Activated CD4-positive, alpha-beta memory T cell treated with anti-CD3 and anti-CD28 coated beads, Interleukin-2, amount 10 ng/mL, durations not matched to agents 7 days and 5 days (primary cell): ENCODE measurements at places on chromosomes 13 and 19. TPM values are rescaled to one million over a fixed set of nuclear protein-coding genes. Genes with fewer than 3 reads are reported as not detected.

VSIG10L gene
- 2.5 TPM for total RNA-seq

DNA sequence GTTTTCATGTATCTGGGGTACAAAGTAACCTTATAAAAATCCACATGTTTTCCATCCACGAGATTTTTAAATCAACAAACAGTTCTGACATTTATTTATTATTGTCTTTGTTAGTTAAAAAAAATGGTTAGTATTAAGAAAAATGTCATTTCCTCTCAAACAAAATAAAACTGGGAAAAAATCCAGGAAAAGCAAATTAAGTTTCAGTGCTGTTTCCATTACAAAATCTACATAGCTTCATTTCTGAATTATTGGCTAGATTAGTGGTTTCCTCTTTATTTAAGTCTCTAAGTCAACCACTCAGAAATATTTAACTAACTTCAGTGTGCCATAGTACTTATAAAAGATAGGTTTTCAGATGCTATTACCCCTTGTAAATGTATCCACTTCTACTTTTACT lies 49.1 kb downstream of the MZT1 start:
- no peaks in the 10 kb centered on the region for H3K4me1 ChIP-seq
- DNase-seq, result no peak
- no peak overlapping the region for H3K27ac ChIP-seq
- no peaks in the 10 kb centered on the region for H3K36me3 ChIP-seq

OVOL3 gene
- not detected for total RNA-seq

GRCh38 chr19:32555786-32556185 lies 25.2 kb upstream of the PDCD5 start:
- peaks cover 12% of the 10 kb centered on the region for H3K27me3 ChIP-seq
- H3K27ac ChIP-seq, result no peak overlapping the region
- H3K4me1 ChIP-seq, result no peaks in the 10 kb centered on the region
- H3K4me3 ChIP-seq, result no peak overlapping the region
- no peak for DNase-seq

IQCN gene
- total RNA-seq, result 1.7 TPM

GRCh38 chr19:33638167-33639034 lies 16.6 kb downstream of the CHST8 start:
- no peak overlapping the region for H3K27ac ChIP-seq
- DNase-seq, result no peak
- no peak overlapping the region for H3K4me3 ChIP-seq
- H3K27me3 ChIP-seq, result no peaks in the 10 kb centered on the region
- H3K36me3 ChIP-seq, result no peaks in the 10 kb centered on the region

GRCh38 chr19:728011-728410 lies 19.3 kb downstream of the PALM start:
- H3K4me1 ChIP-seq, result peaks cover 7% of the 10 kb centered on the region
- H3K4me3 ChIP-seq, result no peak overlapping the region
- DNase-seq, result no peak
- no peak overlapping the region for H3K27ac ChIP-seq
- no peaks in the 10 kb centered on the region for H3K27me3 ChIP-seq

DNA sequence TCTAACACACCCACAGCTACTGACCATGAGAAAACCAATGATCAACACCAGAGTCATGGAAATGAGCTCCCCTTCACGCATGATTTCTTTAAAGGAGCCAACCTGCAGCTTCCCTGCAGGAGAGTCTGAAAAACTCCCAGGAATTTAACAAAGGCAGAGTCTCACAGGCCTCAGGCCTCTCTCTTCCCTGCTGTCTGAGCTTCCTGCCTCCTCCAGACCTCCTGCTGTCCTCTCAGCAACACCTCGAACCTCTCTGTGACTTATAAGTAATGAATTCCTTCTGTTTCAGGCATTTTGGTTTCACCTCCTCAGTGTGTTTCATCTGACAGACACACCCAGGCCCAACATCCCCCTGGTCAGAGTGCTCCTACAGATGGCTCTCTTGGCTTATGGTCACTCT lies 1044.4 kb downstream of the UQCRFS1 start:
- no peaks in the 10 kb centered on the region for H3K36me3 ChIP-seq
- no peak for DNase-seq
- H3K4me1 ChIP-seq, result no peaks in the 10 kb centered on the region

LYPD3 gene
- 0.63 TPM for total RNA-seq

GRCh38 chr19:54266133-54266532 lies 9.1 kb upstream of the LILRB5 start:
- peaks cover 36% of the 10 kb centered on the region for H3K27me3 ChIP-seq
- H3K4me1 ChIP-seq, result no peaks in the 10 kb centered on the region
- no peaks in the 10 kb centered on the region for H3K36me3 ChIP-seq

POLR1G gene
- total RNA-seq, result 3.6 TPM
